Activated effector memory CD4-positive, alpha-beta T cell treated with anti-CD3 and anti-CD28 coated beads, Interleukin-2, amount 50 U/mL, for 16 hours (primary cell): ENCODE measurements at places on chromosomes 11 and 22.
A peak's percentile ranks its signal among the peaks of the same experiment; 100 is the strongest.

DNA sequence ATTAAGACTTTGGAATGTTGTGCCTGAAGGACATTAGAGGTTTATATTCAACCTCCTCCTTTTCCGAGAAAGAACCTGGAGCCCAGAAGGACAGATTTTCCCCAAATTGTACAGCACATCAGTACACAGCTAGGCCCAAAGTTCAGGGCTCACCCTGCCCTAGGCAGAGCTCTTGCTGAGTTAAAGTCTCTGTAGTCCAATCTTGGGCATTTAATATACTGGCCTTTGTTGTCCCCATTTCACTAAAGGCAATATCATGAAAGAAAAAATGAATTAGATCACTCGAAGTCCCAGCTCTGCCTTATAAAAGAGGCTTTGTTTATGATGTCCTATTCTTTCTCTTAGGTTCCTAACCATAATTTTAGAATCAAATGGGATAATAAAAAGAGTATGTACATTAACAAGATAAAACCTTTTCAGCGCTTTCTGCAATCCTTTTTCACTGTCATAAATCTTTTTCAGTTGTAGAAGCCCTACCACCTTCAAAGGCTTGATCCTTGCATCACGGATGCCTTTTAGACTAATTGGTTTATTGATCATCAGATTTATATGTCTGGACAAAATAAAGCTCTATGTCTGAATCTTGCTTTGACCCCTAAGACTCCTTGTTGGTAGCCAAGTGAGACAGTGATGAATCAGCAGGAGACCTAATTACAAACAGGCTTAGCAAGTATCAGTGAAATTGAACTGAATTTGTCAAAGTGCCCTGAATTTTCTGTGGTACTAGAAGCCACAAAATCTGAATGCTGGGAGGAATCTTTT, 39.8 kb downstream of the RELT start:
- DNase-seq = no peak

DNA sequence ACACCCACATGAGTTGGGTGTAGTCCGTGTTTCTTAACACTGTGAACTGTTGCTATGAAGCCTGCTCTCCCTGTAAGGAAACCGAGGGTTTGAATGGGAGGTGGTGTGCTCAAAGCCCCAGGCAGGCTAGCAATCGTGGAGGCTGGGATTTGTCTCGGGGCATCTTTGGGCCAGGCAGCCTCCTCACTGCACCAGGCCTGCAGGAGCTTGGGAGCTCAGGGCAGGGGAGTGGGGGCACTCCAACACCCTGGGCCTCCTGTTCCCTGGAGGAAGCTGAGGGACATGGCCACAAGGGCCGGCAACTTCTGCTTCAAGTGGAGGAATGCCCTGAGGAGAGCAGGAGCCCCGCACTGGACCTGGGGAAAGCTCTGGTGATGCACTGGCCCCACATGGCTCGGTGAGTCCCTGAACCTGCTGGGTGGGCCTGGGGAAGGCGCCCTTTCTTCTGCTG, 164.7 kb upstream of the B3GAT1 start:
- no peak for DNase-seq

- no peak for DNase-seq
Measured at GRCh38 chr11:79419120-79419519, 21.7 kb downstream of the TENM4 start.

DNA sequence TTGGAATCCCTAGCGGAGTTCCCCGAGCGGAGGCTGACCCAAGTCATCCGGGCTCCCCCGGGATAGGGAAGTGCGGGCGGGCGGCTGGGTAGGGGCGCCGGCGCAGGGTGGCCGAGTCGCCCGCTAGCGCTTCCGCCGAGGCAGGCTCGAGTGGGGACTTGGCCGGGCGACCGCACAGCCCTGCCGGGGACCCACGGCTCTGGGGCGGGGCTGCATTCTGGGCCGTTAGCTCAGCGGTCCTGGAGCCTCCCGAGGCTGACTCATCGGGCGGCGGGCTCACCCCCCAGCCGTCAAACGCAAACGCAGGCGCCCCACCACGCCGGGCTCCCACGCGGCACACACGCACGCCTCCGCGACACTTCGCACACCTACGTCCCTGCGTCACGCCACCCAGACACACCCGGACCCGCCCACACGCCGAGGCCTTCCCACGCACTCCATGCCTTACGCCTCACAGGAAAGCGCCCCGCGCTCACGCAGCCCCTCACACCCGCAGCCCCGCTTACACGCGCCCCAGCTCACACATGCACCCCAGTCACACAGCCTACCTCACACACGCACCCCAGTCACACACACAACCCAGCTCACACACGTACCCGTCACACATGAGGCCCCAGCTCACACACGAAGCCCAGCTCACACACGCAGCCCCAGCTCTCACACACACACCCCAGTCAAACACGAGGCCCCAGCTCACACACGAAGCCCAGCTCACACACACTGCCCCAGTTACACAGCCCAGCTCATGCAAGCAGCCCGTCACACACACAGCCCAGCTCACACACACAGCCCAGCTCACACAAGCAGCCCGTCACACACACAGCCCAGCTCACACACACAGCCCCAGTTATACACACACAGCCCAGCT, 1.2 kb downstream of the PHLDB1 start:
- DNase-seq = peak; percentile 93

GRCh38 chr22:40331706-40332105, 14.6 kb upstream of the ADSL start:
- no peak for DNase-seq

DNA sequence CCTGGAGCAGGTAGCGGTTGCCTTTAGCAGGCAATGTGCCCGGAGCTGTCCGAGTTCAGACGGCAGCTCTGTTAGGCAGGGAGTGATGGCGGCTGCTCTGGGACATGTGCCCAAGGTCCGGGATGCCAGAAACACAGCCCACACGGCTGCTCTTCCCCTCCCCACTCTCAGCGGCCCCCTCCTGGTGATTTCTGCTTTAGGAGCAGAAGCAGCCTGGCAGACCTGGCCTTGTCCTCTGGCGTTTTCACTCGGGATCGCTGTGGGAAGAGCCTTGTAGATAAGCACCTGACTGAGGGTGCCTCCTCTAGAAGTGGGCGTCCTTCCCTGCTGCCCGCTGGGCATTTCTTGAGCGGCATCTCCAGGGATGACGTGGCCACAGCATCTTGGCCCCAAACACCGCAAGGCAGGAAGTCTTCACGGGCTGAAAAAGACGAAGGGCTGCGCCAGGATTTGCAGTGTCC, 392.2 kb downstream of the TBC1D22A start:
- no peak for DNase-seq

- DNase-seq = no peak
Measured at GRCh38 chr11:72599325-72600117, 74.7 kb downstream of the PDE2A start.

DNA sequence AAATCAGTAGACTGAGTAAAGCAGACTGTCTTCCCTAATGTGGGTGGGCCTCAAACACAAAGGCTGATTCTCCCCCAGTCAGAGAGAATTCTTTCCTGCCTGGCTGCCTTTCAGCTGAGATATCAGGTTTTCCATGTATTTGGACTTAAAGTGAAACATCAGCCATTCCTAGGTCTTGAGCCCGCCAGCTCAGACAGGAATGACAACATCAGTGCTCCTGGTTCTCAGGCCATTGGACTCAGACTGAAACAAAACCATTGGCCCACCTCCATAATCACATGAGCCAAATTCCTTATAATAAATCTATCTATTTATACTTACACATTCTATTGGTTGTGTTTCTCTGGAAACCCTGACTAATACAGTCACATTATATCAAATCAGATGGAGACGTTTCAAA, 56.7 kb upstream of the CLPB start:
- DNase-seq = no peak

DNA sequence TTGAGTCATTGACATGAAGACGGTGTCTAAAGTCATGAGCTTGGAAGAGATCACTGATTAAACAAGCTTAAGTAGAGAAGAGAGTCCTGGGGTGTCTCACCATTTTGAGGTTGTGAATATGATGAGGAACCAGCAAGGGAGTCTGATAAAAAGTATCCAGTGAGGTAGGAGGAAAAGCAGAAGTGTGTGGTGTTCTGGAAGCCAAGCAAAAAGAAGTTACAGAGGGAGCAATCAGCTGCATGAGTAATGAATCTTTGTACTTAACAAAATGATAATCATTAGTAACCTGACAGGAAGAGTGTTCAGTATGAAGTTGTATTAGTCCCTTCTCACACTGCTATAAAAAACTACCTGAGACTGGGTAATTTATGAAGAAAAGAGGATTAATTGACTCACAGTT, 131.3 kb downstream of the C11orf87 start:
- no peak for DNase-seq

DNA sequence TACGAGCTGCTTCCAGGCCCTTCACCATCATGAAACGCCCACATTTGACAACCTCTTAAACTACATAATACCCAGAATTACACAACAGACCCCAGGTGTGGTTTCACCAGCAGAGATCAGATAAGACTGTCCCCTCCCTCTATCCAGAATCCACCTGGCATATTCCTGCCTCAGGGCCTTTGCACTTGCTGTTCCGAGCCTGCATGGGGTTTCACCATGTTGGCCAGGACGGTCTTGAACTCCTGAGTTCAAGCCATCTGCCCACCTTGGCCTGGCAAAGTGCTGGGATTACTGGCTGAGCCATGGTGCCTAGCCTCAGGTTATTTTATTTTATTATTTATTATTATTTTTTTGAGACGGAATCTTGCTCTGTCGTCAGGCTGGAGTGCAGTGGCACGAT, 73.4 kb downstream of the FBXO7 start:
- peak; percentile 24 for DNase-seq

DNA sequence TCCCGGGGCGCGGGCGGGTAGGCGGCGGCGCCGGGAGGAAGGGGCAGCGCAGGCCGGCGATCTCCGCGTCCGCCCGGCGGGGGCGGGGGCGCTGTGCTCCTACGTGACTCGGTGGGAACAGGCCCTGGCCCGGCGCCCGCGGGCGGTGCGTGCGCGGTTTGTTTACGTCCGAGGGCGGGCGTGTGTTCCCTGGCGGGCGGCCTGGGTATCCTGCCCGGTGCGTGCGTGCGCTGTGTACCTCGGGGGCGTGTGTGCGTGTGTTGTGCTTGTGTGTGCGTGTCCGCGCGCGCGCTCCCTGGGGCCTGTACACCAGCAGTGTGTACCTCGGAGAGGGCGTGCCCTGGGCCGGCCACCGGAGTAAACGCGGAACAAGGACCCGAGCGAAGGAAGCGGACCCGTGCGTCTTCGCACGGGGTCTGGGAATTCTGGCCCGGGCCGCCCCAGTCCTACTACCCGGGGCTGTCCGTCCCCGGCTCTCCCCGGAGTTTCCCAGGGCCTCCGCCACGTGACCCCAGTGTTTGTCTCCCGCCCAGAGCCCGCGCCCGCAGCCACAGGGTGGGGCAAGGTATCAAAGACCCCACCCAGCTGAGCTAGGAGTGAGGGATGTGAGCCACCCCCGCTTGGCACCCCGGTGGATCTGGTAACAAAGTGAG, 769 bp downstream of the MAFF start:
- DNase-seq = peak; percentile 85

DNA sequence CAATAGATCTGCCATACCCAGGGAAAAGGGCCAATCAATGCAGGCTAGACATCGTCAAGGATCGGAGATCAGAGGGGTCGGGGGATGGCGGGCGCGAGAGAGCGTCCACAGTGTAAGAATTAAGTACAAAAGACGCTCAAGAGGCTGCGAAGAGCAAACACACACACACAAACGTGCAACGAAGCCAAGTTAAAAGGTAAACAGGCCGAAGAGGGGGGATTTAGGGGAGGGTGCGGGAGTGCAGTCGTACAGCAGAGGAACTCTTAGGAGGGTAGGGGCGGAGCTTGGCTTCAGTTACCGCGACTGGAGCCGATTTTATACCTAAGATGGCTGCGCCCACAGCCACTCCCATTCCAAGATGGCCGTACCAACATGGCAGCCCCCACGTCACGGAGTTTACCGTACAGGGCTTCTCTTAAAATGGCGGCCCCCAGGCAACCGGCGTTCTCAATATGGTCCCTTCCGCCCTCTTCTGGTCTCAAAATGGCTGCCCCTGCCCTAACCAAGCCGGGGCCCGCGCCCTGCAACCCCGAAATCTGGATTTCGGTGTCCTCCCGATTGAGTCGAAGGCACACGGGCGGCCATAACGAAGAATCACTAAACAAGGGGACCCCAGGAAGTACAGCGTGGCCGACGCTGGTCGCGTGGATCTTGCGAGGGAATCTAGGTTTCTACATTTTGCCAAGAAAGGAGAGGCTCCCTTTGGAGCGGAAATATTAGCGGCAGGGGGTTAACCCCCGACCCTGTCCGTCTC, 1.9 kb downstream of the GNG3 start:
- peak; percentile 98 for DNase-seq
